ENCODE measurements at places on chromosomes 13 and 19. TPM values are rescaled to one million over a fixed set of nuclear protein-coding genes. Genes with fewer than 3 reads are reported as not detected.

The TMEM38A gene
- total RNA-seq, result 1.6 TPM

The SHKBP1 gene
- 53.0 TPM for total RNA-seq

The ADM5 gene
- 1.6 TPM for total RNA-seq

The ZNF66 gene
- 2.6 TPM for total RNA-seq

The ADGRE2 gene
- 1.4 TPM for total RNA-seq

The CRX gene
- total RNA-seq, result not detected

The TRAPPC6A gene
- total RNA-seq, result 3.8 TPM

The GPC6 gene
- total RNA-seq, result 1.1 TPM

The CEACAM8 gene
- total RNA-seq, result not detected

The CBLC gene
- total RNA-seq, result 44.8 TPM
